Liver (tissue), 10 donors: ENCODE measurements at places on chromosomes 7 and 10. TPM values are rescaled to one million over a fixed set of nuclear protein-coding genes. Genes with fewer than 3 reads are reported as not detected.

- DNase-seq, result no peak
Observed at GRCh38 chr10:127534074-127534473, 15.0 kb upstream of the NPS start.

The INMT gene
- polyA plus RNA-seq, result 16.3 TPM

DNA sequence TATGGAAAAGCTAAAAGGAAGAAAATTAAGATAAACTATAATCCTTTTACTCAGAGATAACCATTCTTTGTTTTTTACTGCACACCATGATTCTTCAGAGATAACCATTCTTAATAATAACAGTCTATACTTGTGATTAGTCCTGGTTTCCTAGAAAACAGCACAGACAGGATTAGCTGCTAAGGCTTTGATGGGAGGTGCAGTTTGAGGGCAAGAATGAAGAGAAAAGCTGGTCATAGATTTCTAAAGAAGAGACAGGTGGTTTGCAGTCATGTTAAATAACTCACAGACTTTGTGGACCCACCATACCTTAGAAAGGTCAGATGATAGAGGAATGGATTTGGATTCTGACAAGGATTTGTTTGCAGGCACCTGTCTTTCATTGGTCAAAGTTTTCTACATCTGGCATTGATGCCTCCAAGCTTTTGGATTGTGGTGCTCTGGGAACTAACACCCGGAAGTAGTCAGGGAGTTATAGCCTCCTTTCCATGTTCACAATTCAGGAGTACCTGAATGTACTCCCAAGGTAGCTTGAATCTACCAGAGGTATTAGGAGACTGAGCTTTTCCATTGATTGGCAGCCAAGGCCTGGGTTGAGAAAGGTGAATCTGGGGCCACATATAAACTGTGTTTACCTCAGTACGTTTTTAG lies 3.7 kb downstream of the SMC3 start:
- no peak for DNase-seq

- DNase-seq, result no peak
Observed at GRCh38 chr7:117025891-117026290, 72.6 kb downstream of the ST7 start.

- DNase-seq, result peak; percentile 6
Observed at GRCh38 chr10:14486777-14487487, 156.2 kb upstream of the FRMD4A start.

GRCh38 chr10:974038-974784 lies 14.0 kb upstream of the GTPBP4 start:
- no peak for DNase-seq

- no peak for DNase-seq
Observed at GRCh38 chr10:112532189-112532588, 85.2 kb downstream of the VTI1A start.

DNA sequence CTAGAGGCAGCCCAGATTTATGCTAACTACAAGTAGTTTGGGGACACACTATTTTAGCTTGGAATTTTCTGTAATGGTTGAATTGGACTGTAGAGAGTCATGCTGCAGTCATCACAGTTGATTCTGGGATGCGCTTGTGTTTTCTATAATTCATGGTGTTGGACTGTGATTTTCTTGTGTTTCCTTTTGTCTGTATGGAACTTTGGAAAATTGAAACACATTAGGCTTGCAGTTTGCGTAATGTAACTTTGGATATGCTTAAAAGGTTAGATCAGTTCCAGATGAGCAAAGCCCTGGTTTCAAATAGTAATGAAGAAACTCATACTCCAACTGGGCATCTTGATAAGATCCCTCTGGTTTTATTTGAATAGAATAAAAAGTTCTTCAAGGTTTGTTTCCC lies 502.2 kb downstream of the ARL4A start:
- DNase-seq, result no peak

GRCh38 chr10:110035070-110035921 lies 27.5 kb downstream of the ADD3 start:
- DNase-seq, result no peak

GRCh38 chr7:20578257-20578771 lies 37.2 kb upstream of the ABCB5 start:
- DNase-seq, result no peak

The CCDC136 gene
- polyA plus RNA-seq, result 0.22 TPM

GRCh38 chr10:10094691-10095090 lies 923.0 kb upstream of the CELF2 start:
- DNase-seq, result no peak

DNA sequence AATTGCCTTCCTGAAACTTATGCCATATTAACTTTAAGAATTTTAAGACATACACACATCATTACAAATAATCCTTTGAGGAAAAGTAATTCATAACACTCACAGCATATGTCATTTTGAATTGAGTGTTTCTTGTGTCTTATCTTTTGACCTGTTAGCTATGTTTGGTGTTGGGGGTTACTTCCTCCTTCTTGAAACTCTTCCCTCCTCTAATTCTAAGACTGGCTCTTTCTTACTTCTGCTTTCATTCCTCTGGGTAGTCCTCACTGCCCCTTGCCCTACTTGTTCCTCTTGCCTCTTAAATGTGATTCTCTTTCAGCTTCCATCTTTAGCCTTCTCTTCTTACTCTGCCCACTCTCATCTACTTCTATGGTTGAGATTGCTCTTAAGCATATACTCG lies 28.3 kb upstream of the PIP4K2A start:
- DNase-seq, result no peak

GRCh38 chr7:87038993-87039690 lies 20.3 kb downstream of the ELAPOR2 start:
- no peak for DNase-seq

The TMEM273 gene
- 2.5 TPM for polyA plus RNA-seq

The RSBN1L gene
- 3.3 TPM for polyA plus RNA-seq

- no peak for DNase-seq
Observed at GRCh38 chr7:7639847-7640220, 718 bp upstream of the UMAD1 start.

GRCh38 chr10:15279236-15279635 lies 91.9 kb downstream of the FAM171A1 start:
- no peak for DNase-seq

DNA sequence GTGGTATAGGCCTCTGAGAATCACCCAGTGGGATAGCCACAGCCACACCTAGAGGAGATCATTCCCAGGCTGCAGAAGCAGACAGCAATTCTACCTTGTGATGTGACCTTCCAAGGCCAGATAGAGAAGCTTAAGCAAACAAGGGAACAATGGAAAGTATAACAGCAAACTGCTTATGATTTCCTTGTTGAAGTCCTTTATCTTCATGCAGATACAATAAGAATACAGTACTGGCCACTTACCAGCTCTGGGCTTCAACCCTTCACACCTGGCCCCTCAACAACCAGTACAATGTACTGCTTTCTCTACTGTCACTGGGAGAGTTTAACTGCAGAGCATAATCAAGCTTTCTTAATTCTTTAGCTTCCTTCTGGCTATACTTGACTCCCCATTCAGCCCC lies 22.6 kb upstream of the DDX50 start:
- DNase-seq, result no peak

The SPDYE6 gene
- 2.4 TPM for polyA plus RNA-seq

DNA sequence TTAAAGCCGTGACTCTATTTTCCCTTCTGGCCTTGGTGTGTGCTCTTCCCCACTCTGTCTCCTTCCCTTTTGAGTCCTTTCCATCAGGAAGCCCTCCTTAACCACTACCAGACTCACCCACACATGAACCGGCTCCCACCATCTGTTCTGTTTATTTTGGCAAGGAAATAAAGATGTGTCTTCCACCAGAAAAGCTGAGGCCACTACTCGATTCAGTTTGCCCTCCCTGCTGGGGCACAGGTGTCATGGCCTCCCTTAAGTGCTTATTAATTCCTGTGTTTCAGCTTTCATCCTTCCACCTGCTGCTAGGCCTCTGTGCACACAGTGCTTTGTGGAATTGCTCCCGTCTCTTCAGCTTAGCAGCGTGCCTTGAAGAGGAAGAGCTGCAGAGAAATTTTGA lies 16.7 kb downstream of the POR start:
- DNase-seq, result no peak

GRCh38 chr7:78254726-78255055 lies 456.1 kb downstream of the PHTF2 start:
- no peak for DNase-seq
